ENCODE measurements at places on chromosomes 12 and 14.

GRCh38 chr12:89919241-89919906 lies 210.7 kb upstream of the ATP2B1 start:
- DNase-seq, result no peak

DNA sequence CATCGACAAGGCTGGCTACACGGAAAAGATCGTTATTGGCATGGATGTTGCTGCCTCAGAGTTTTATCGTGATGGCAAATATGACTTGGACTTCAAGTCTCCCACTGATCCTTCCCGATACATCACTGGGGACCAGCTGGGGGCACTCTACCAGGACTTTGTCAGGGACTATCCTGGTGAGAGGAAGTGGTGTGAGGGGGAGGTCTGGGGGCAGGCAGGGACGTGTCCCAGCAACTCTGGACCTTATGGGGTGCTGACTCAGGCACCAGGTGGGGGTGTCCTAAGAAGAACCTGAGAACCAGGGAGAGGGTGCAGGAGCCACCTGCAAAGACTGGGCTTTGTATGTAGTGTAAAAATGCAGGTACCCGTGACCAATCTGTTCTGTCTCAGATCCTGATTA lies 5.2 kb downstream of the ENO2 start:
- no peak for DNase-seq

GRCh38 chr12:123532019-123532418 lies 1.5 kb downstream of the RILPL1 start:
- no peak for DNase-seq

DNA sequence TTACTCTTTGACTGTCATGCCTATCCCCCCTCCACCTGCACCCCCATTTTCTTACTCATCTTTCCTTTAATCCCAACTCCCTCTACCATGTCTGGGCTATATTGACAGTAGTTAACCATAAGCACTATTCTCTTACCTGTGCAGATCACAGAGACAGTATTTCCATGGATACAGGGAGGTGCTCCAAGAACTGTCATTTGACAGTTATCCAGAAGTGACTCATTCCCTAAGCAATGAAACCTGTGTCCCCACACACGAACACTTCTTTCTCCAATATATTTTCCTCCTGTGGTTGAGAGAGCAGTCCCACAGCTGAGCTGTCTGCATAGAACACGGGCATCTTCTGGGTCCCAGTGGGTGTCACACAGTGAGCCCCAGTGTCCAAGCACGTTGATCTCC lies 68.8 kb downstream of the CD163L1 start:
- no peak for DNase-seq

DNA sequence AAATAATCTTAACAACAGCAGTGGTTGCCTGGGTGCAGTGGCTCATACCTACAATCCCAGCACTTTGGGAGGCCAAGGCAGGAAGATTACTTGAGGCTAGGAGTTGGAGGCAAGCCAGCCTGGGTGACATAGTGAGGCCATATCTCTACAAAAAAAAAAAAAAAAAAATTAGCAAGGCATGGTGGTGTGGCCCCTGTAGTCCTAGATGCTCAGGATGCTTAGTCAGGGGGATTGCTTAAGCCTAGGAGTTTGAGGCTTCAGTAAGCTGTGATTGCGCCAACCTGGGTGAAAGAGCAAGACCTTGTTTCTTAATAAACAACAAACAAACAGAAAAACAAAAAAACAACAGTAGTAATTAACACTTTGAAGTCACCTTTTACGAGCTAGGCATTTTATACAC lies 642 bp upstream of the ACSM4 start:
- DNase-seq, result no peak
